ENCODE measurements at places on chromosomes 6 and 20.

GRCh38 chr6:134534708-134535149 lies 216.8 kb upstream of the SGK1 start:
- no peak for DNase-seq

GRCh38 chr6:147173675-147174308 lies 30.4 kb upstream of the STXBP5 start:
- no peak for DNase-seq

GRCh38 chr20:61292391-61292790 lies 40.3 kb downstream of the CDH4 start:
- DNase-seq, result no peak

DNA sequence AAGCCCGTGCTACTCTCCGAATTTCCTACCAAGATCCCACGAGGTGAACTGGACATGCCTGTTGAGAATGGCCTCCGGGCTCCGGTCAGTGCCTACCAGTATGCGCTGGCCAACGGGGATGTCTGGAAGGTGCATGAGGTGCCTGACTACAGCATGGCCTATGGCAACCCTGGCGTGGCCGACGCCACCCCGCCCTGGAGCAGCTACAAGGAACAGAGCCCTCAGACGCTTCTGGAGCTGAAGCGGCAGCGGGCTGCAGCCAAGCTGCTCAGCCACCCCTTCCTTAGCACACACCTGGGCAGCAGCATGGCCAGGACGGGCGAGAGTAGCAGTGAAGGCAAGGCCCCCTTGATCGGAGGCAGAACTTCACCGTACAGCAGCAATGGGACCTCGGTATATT lies 8.0 kb upstream of the FAM83D start:
- DNase-seq, result no peak

- no peak for DNase-seq
These were observed 126.4 kb downstream of the PHACTR3 start for GRCh38 chr20:59730722-59731121.

GRCh38 chr6:151869787-151870186 lies 62.3 kb downstream of the ESR1 start:
- DNase-seq, result no peak

DNA sequence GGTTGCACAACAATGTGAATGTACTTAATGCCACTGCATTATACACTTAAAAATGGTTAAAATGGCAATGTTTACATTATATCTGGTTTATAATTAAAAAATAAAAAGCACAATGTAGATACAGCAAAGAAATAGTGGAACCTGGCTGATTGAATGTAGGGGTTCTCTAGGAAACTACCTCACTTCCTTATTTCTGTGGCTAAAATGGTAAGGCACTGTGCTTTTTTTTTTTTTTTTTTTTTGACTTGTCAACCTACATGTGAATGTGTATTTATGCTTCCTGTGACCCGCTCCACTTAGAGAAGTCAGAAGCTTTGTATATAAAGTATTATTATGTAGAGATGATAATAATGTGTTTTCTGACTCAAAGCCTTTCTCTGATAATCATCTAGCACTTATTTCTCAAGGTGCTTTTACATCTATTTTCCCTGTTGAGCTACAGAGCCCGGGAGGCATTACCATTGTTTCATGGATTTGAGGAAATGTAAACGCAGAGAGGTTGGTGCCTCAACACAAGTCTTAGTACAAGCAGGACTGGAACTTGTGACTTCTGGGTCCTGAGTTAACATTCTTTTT lies 55.0 kb downstream of the SOX4 start:
- DNase-seq, result no peak

GRCh38 chr20:17671565-17671964 lies 10.5 kb downstream of the RRBP1 start:
- no peak for DNase-seq

- DNase-seq, result no peak
These were observed 619 bp upstream of the PDE7B start for GRCh38 chr6:135850882-135851281.

- DNase-seq, result no peak
These were observed 576.4 kb downstream of the HDGFL1 start for GRCh38 chr6:23145781-23146180.

- DNase-seq, result no peak
These were observed 23.1 kb upstream of the MAS1L start for GRCh38 chr6:29510746-29511300.

DNA sequence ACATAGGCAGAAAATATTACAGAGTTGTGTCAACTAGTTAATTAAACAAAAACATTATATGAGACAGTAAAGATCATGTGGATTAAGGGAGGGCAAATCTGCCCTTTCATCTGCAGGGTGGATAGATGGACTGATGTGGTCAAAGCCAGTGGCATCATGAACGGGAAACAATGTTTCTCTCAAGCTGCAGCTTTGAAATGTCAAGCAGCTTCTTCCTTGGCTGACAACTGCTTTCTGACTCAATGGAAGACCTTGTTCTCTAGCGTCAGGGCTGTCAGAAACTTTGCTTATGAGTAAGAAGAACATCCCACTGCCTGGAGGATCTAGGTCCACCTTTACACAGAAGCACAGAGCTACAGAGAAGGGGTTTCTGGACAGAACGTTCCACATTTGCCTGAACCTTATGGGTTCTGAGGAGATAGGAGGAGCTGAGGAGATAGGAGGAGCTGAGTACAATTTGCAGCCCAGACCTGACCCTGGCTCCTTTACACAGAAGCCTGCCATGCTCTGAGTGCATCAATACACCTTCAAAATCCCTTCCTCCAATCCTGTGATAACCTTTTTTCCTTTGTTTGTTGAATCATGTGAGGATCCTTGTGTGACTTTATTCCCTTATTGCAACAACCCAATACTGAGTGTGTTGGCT lies 6.1 kb downstream of the CST5 start:
- no peak for DNase-seq

DNA sequence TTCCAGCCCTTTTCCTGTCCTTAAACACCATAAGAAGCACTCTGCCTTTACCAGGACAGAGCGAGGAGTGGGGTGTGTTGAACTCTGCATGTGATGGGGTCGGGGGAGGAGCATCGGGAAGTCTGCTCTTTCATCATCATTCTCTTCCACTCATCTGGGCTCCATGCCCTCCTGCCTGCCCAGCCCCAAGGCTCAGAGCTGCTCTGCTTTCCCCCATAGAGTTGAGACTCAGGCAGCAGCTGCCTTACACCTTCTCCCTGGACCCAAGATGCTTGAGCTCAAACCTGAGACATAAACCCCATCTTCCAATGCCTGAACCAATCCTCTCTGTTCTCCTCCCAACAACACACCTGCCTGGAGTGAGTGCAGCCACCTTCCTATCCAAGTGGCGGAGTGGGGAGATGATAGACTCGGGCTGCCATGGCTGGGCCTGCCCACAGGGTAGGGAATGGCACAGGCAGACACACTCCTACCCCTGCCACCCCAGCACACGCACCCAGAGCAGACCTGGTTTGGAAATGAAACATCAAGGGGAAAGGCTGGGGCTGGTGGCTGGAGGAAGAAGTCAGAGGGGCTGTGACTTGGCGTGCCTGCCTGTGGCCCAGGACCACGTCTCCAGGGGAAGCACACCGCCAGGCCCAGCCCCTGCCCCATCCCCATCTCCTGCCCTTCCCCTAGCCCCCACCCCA lies 28.4 kb downstream of the TFEB start:
- DNase-seq, result no peak

GRCh38 chr6:113997116-113997515 lies 26.2 kb upstream of the HDAC2 start:
- DNase-seq, result no peak

DNA sequence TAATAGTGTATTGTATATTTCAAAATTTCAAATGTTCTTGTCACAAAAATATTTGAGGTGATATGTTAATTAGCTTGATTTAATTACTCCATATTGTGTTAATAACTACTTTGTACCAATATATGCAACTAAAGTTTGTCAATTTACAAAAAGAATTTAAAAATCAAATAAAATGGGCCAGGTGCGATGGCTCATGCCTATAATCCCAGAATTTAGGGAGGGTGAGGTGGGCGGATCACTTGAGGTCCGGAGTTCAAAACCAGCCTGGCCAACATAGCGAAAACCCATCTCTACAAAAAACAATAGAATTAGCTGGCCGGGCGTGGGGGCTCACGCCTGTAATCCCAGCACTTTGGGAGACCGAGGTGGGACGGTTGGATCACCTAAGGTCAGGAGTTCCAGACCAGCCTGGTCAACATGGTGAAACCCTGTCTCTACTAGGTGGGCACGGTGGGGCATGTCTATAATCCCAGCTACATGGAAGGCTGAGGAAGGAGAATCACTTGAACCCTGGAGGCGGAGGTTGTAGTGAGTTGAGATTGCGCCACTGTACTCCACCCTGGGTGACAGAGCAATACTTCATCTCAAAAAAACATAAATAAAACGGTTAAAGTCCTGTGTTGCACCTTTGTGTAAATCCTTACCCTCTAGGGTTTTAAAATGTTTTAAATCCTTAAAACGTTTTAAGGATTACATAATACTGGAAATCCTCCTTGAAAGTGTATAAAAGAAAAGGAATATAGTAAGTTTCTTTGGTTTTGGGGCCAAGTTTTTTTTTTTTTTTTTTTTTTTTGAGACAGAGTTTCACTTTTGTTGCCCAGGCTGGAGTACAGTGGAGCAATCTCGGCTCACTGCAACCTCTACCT lies 4.0 kb downstream of the HSPA1B start:
- DNase-seq, result no peak

DNA sequence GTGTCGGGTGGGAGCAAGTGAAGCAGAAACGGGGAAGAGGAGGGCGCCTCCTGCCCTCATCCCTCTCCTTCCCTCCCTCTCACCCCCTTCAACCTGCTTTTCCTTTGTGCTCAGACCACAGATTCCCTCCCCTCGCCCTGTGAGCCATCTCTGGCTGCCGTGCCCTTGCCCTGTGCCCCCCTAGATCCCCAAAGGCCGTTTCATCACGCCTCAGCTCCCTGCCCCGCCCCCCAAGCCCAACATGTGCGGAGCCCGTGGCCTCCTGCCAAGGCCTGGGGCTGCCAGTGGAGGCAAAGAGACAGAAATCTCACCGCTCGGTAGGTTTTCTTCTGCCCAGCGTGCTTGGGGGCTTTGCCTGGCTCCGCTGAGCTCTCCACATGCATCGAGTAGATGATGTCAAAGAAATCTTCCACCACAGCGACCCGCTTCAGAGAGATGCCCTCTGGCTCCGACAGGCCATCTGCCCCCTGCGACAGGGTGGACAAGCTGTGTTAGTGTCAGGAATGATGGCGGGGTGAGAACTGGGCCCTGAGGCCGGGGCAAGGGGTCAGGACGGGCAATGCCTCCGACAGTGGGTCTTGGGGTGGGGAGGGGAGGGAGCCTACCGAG lies 57.6 kb downstream of the NOL4L start:
- DNase-seq, result no peak

GRCh38 chr6:21666201-21666691 lies 72.7 kb downstream of the SOX4 start:
- DNase-seq, result no peak

GRCh38 chr6:35203152-35203670 lies 10.5 kb upstream of the SCUBE3 start:
- no peak for DNase-seq

- no peak for DNase-seq
These were observed 28.6 kb downstream of the PRPH2 start for GRCh38 chr6:42693725-42694323.

- DNase-seq, result no peak
These were observed 4.1 kb upstream of the AIF1 start for GRCh38 chr6:31610968-31611367.

DNA sequence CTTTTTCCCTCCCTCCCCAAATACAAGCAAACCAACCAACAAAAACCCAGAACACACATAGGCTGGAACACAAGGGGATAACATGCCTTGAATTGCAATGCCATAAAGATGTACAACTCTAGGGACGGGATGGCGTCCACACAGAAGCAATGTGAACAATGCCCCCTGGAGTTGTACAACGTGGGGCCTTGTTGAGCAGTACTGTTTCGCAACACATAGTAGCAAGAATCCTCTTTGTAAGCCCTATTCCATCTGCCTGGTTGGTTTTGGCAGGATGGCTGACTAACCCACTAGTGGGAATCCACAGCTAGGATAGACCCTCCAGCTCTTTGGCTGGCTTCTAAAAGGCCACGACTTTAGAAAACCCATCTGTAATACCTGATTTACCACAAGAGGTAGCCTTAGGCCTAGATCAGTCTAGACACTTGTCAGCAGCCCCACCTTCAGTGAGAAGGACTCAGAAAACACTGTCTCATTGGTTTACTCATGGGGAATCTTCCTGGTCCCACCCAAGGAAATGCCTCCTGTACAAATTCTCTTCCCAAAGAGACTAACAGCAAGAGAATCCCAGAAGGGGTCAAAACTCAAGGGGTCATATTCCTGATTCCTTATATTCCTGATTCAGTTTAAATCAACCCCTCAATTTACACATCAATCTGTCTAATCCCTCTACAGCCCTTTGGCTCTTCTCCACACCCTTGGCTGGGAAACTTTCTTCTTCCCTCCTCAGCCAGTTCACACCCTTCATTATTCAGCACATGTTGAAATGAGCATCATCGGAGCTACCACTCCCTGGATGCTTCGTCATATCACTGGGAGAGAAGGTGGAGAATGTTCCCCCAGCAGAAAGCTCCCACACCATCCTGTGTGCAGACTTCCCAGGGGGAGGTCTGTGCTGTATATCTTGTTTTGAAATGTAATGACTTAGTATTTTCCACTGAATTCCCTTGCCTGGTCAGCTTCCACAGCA lies 622.4 kb upstream of the FLRT3 start:
- no peak for DNase-seq

DNA sequence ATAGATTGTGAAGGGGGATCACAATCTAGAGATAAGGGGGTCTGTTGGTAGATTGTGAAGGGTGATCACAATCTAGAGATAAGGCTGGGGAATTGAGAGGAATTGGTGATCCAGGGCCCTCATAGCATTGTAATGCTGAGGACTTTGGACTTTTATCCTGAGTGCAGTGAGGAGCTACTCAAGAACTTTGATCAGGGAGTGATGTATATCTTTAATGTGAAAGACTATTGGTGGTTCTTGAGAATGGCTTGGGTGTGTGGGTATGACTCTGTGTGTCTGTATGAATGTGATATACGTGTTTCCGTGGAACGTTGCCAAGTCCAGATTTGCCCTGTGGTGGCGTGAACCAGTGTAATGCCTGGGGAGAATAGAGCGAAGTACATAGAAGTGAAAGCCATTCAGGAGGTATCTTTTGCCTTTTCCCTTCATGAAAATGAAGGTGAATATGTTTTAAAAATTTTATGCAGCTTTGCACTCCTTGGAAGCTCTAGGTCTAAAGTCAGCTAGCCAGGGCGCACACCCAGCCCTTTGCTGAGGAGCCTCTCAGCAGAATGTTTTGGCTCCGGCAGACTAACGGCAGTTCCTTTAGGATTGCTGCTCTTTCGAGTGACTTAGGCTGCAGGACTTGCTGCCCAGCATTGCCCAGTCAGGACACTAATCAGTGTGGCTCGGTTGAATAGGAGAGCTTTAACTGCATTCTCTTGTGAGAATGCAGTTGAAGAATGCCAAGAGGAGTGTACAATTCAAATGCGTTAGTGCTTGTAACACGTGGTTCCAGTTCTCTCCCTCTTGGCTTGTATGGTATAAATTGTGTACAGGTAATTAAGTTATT lies 3.5 kb downstream of the ZFAND3 start:
- no peak for DNase-seq
